Cardiac muscle cell (in vitro differentiated cells and primary cell): ENCODE measurements at places on chromosomes 4 and X. TPM values are rescaled to one million over a fixed set of nuclear protein-coding genes. Genes with fewer than 3 reads are reported as not detected.

IL1RAPL1 gene
- polyA plus RNA-seq, result 4.2 and 7.3 TPM in 2 replicates

STEEP1 gene
- polyA plus RNA-seq, result 11.2 and 15.8 TPM in 2 replicates

TTC29 gene
- polyA plus RNA-seq, result 0.45 and 0.62 TPM in 2 replicates

HTR2C gene
- polyA plus RNA-seq, result 0.76 TPM in 1 of 2 replicates, not detected in the other

UGT2A1 gene
- polyA plus RNA-seq, result not detected in 2 replicates

GPRIN3 gene
- 5.1 and 7.1 TPM in 2 replicates for polyA plus RNA-seq
